Hepatocyte (in vitro differentiated cells): ENCODE measurements at places on chromosomes 7 and 10. TPM values are rescaled to one million over a fixed set of nuclear protein-coding genes. Genes with fewer than 3 reads are reported as not detected.

ZNF3 gene
- total RNA-seq: 30.1 and 35.6 TPM in 2 replicates

GBF1 gene
- 43.0 and 55.4 TPM in 2 replicates for total RNA-seq

TBXAS1 gene
- 4.7 and 11.5 TPM in 2 replicates for total RNA-seq

C10orf95 gene
- total RNA-seq: 5.6 and 7.7 TPM in 2 replicates

GRCh38 chr7:16791905-16792698 lies 12.7 kb downstream of the AGR2 start:
- no peaks in the 10 kb centered on the region for H3K27me3 ChIP-seq
- DNase-seq: no peak
- no peaks in the 10 kb centered on the region for H3K4me1 ChIP-seq

DNA sequence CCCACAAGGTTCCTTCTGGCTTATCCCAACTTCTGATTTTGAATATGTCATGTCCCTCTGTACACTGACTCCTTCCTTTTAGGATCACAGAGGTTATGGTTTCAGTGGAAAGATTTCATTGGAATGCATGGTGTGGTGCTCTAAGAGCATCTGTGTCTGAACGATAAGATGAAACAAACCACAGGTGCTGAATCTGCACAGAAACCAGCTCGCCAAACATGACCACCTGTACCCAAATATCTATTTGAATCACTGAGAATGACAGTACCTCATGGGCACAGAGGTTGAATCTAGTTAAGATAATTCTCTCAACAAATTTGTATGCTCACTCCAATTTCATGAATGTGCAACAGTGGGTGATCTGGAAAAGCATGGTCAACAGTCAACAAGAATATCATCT lies 105.3 kb downstream of the DGKI start:
- H3K27ac ChIP-seq: no peak overlapping the region
- DNase-seq: no peak
- H3K4me1 ChIP-seq: no peaks in the 10 kb centered on the region
- no peak overlapping the region for H3K4me3 ChIP-seq
- no peaks in the 10 kb centered on the region for H3K27me3 ChIP-seq

DNA sequence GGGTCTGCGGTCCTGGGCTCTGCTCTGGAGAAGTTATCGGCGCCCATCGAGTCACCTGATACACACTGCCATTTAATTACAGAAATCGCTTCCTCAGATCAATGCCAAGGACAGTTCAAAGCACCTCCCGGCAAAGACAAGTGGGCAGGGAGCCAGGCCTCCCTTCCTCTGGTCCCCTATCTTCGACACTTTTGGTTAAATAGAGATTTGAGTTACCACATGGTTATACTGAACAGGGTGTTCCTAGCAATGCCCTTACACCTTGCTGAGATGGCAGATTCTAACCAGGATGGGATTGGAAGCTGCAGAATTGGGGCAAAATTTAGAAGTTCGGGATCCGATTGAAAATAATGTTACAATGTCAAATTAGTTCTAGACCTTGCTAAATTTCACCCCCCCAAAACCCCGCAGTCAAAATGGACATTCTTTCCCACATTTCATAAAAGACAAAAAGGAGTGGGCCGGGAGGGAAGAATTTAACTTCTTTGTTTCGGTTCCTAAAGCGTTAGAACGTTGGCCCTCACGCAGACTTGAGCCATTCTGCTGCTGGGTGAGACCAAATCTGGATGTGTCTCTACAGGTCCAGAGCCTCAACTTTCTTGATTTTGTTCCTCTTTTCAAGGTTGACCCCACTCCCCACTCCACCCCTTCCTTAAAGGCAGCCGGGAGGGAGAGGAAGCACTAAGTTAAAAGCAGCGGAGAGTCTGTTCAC lies 2.2 kb upstream of the DLX5 start:
- peak overlapping the region; percentile 95 for H3K27ac ChIP-seq
- no peak for DNase-seq
- H3K4me3 ChIP-seq: no peak overlapping the region
- peaks cover 73% of the 10 kb centered on the region for H3K27me3 ChIP-seq
- no peaks in the 10 kb centered on the region for H3K36me3 ChIP-seq

- no peak overlapping the region for H3K27ac ChIP-seq
- H3K27me3 ChIP-seq: no peaks in the 10 kb centered on the region
- no peak overlapping the region for H3K4me3 ChIP-seq
- no peaks in the 10 kb centered on the region for H3K36me3 ChIP-seq
Observed at GRCh38 chr10:45505311-45505710, 131.3 kb downstream of the ALOX5 start.
